ENCODE measurements at places on chromosomes 2 and 18. TPM values are rescaled to one million over a fixed set of nuclear protein-coding genes. Genes with fewer than 3 reads are reported as not detected.

The SERPINB3 gene
- 0.17 TPM for total RNA-seq

DNA sequence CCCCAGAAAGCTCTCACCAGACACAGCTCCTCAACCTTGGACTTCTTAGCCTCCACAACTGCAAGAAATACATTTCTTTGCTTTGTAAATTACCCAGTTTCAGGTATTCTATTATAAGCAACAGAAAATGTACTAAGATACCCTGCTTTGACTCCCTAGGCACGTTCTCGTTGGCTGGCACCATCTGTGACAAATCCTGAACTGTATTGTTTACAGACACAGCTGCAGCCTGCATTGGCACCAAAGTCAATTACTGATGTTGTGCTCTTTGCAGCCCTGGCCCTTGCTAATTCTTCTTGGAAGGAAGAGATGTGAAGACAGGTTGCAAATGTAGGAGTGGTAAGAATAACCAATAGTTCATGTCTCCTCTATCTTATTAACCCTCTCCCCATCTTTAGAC lies 72.7 kb upstream of the FAM136A start:
- H3K4me1 ChIP-seq: no peaks in the 10 kb centered on the region
- DNase-seq: no peak
- no peak overlapping the region for H3K27ac ChIP-seq
- H3K36me3 ChIP-seq: no peaks in the 10 kb centered on the region

The TEX44 gene
- not detected for total RNA-seq

The PARD6G gene
- total RNA-seq: 18.8 TPM

DNA sequence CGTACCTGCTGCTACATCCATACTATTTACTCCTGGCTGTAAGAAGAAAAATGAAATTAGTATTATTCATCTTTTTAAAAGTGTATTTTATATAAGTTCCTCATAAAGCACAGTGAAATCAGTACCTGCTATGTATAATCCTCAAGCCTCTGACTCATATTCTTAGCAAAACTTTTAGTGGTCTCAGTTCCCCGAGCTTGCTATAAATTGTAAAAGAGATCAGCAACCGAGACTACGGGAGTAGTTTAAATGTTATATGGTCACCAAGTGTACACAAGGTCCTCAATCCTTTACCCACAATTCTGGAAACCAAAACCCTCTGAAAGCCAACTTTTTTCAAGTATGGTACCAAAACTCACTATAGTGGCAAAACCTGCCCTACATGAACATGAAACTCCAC lies 24.2 kb downstream of the PRPF40A start:
- no peak overlapping the region for H3K4me3 ChIP-seq
- H3K27ac ChIP-seq: no peak overlapping the region
- no peaks in the 10 kb centered on the region for H3K4me1 ChIP-seq
- peaks cover 5% of the 10 kb centered on the region for H3K36me3 ChIP-seq

The SPP2 gene
- total RNA-seq: not detected

The PSD4 gene
- 1.3 TPM for total RNA-seq

DNA sequence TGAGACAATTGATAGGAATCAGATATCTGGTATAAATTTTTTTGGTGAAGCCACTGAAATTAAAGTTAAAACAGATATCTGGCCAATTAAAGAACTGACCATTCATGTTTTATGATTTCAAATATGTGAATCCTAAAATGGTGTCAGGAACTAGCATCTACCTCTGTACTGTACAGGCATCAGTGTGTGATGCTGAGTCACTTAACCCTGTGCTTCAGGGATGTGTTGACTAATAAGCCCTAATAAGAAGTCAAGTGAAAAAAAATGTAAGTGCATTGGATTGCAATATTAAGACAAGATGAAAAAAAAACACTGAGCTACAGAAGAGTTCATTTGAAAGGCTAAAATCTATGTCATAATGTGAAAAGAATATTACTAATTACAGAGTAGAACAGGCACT lies 9.1 kb upstream of the UNC80 start:
- peaks cover 59% of the 10 kb centered on the region for H3K27me3 ChIP-seq
- no peak overlapping the region for H3K4me3 ChIP-seq
- DNase-seq: no peak
- no peaks in the 10 kb centered on the region for H3K4me1 ChIP-seq
- H3K36me3 ChIP-seq: no peaks in the 10 kb centered on the region
- H3K27ac ChIP-seq: no peak overlapping the region

- no peak overlapping the region for H3K4me3 ChIP-seq
- no peaks in the 10 kb centered on the region for H3K27me3 ChIP-seq
- no peak for DNase-seq
- no peaks in the 10 kb centered on the region for H3K36me3 ChIP-seq
These were observed 525.0 kb upstream of the TCF4 start for GRCh38 chr18:56112984-56113383.

DNA sequence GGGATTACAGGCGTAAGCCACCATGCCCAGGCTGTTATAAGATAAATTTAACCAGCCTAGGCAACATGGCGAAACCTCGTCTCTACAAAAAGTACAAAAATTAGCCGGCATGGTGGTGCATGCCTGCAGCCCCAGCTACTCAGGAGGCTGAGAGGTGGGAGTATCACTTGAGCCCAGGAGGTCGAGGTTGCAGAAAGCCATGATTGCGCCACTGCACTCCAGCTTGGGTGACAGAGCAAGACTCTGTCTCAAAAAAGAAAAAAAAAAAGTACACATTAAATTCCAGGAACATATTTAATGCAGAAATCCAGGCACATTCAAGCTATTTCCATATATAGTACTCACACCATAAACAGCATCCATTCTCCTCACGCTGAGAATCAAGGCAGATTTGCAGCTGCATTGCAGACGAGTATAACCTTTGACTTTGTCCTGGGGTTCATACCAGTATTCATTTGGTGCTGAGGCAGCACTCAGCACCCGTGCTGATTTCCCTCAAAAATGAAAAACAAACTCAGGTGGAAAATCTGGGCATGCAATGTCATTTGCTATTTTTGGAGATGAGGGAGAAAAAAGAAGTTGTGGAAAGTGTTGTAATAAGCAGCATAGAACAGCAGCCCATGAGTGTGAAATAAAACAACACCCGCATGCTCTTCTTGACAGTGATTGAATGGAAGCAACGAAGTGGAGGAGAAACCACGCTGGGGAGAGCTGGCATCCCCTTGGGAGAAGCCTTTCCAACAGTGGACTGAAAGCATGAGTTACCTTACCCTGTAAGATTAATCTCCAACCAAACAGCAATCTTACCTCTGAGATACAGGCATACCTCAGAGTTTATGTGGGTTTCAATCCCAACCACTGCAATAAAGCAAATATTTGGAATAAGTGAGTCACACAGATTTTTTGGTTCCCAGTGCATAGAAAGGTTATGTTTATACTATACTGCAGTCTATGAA lies 46.8 kb upstream of the ANXA4 start:
- no peak for DNase-seq
- H3K4me3 ChIP-seq: no peak overlapping the region
- no peaks in the 10 kb centered on the region for H3K27me3 ChIP-seq
- H3K27ac ChIP-seq: no peak overlapping the region

The SFTPB gene
- not detected for total RNA-seq

GRCh38 chr2:114156366-114157056 lies 266.6 kb downstream of the ACTR3 start:
- H3K27me3 ChIP-seq: no peaks in the 10 kb centered on the region
- H3K4me3 ChIP-seq: no peak overlapping the region
- no peaks in the 10 kb centered on the region for H3K36me3 ChIP-seq
- no peaks in the 10 kb centered on the region for H3K4me1 ChIP-seq
- no peak overlapping the region for H3K27ac ChIP-seq

DNA sequence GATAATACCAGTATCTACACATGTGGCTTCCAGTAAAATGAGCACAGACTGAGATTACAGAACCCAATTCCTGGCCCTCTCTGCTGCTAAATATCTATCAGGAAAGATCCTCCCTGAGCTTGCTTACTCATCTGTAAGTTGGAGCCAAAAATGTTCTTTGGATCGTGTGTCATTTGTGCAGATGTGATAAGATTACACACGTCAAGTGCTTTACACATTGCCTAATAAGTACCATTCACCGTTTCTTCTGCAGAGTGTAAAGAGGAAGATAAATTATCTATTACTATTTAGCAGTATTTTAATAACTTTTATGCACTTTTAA lies 23.2 kb upstream of the SLC20A1 start:
- no peak overlapping the region for H3K4me3 ChIP-seq
- DNase-seq: no peak
- H3K27ac ChIP-seq: no peak overlapping the region
- H3K4me1 ChIP-seq: no peaks in the 10 kb centered on the region
- H3K27me3 ChIP-seq: no peaks in the 10 kb centered on the region
- H3K36me3 ChIP-seq: no peaks in the 10 kb centered on the region

- no peaks in the 10 kb centered on the region for H3K4me1 ChIP-seq
- no peak for DNase-seq
- no peak overlapping the region for H3K4me3 ChIP-seq
- no peaks in the 10 kb centered on the region for H3K27me3 ChIP-seq
- no peak overlapping the region for H3K27ac ChIP-seq
- H3K36me3 ChIP-seq: peaks cover 15% of the 10 kb centered on the region
These were observed 47.0 kb downstream of the FAM168B start for GRCh38 chr2:131046028-131046917.

- DNase-seq: no peak
- no peak overlapping the region for H3K27ac ChIP-seq
- H3K36me3 ChIP-seq: no peaks in the 10 kb centered on the region
- H3K27me3 ChIP-seq: no peaks in the 10 kb centered on the region
These were observed 252.1 kb downstream of the ZNF521 start for GRCh38 chr18:25099895-25100294.

DNA sequence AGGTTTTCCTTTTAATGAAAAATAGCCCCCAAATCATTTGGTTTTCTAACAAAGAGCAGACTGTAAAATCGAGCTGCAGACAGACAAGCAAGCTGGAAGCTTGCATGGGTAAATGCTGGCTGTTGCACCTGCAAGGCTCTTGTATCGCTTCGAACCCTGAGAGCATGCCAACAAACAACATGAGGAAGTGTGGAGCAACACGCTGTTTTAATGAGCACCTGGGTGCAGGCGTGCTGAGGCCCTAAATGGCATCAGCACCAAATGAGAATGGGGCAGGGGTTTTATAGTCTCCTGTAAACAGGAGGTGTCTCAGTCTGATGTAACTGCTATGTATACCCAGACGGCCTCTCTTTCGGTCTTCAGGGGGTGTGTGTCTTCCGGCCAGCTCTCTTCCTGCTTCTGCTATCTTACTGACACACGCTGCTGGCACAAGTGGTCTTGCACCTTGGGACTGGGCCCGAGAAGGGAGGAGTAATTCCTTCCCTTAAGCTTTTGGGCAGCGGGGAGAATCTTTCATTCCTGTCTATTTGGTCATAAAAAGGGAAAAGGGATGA lies 31.9 kb upstream of the CDH2 start:
- H3K27me3 ChIP-seq: no peaks in the 10 kb centered on the region
- H3K27ac ChIP-seq: no peak overlapping the region
- H3K36me3 ChIP-seq: no peaks in the 10 kb centered on the region
- H3K4me3 ChIP-seq: no peak overlapping the region
- H3K4me1 ChIP-seq: no peaks in the 10 kb centered on the region
- DNase-seq: no peak

GRCh38 chr2:158797963-158798700 lies 3.0 kb downstream of the DAPL1 start:
- peaks cover 5% of the 10 kb centered on the region for H3K4me1 ChIP-seq
- H3K4me3 ChIP-seq: no peak overlapping the region
- no peaks in the 10 kb centered on the region for H3K36me3 ChIP-seq
- no peak overlapping the region for H3K27ac ChIP-seq
- no peak for DNase-seq

GRCh38 chr18:48263914-48264902 lies 145.0 kb downstream of the ZBTB7C start:
- H3K27ac ChIP-seq: no peak overlapping the region
- H3K4me1 ChIP-seq: no peaks in the 10 kb centered on the region
- no peaks in the 10 kb centered on the region for H3K36me3 ChIP-seq

DNA sequence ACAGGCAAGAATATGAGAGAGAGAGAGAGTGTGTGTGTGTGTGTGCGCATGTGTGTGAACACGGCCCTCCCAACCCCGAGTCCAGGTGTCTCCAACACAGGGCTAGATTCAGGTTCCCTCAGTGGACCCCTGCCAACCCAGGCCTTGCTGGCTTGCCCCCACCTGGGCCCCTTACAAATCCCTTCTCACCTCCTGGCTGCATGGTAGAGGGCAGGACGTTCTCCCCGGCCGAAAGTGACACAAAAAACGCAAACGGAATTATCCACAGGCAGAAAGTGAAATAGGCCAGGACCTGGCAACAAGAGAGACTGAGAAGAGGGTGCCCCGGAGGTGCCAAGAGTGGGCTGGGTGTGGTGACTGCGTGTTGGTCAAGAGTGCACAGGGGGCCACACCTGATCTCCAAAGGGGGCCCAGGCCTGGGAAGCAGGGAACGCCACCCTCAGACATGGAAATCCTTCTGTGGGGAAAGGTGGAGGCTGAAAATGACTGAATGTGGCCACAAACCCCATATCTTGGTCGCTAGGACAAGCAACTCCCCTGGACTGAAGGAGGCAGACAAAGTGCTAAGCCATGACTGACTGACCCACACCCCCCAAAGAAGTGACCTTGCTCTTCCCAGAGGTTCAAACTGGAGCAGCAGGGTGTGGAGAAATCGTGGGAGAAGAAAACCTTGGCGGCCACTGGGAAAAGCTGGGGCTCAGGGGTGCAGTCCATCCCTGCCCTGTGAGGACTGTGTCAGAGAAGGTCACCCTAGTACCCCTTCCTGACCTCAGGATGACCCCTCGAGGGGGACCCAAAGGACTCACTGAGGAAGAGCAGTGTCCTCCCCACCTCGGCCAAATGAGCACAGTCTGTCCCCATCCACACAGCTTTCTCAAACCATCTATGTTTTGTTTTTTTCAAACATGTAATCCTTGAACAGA lies 5.7 kb downstream of the TEX261 start:
- peaks cover 9% of the 10 kb centered on the region for H3K36me3 ChIP-seq
- no peak overlapping the region for H3K27ac ChIP-seq
- H3K4me3 ChIP-seq: no peak overlapping the region
- peaks cover 5% of the 10 kb centered on the region for H3K4me1 ChIP-seq
- H3K27me3 ChIP-seq: 0 out of 2 replicates have a peak, but pooled peaks cover 1% of the 10 kb centered on the region
- DNase-seq: no peak

DNA sequence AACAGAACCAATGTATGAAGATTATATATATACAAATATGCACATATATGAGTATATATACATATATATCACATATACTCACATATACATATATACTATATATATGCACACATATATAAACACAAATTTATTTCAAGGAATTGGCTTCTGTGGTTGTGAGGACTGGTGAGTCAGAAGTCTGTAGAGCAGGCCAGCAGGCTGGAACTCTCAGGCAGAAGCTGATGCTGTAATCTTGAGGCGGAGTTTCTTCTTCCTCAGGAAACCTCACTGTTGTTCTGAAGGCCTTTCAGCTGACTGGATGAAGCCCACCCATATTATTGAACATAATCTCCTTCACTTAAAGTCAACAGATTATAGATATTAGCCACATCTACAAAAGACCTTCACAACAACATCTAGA lies 143.9 kb upstream of the CREB1 start:
- H3K36me3 ChIP-seq: no peaks in the 10 kb centered on the region
- no peaks in the 10 kb centered on the region for H3K4me1 ChIP-seq
- DNase-seq: no peak
- no peak overlapping the region for H3K4me3 ChIP-seq
- no peak overlapping the region for H3K27ac ChIP-seq
- no peaks in the 10 kb centered on the region for H3K27me3 ChIP-seq

All from H1 (cell line).